ENCODE measurements at places on chromosomes 2 and 18.
A peak's percentile ranks its signal among the peaks of the same experiment; 100 is the strongest.

- no peak for DNase-seq
Observed at GRCh38 chr2:83517727-83518368, 941.2 kb downstream of the SUCLG1 start.

GRCh38 chr2:222561817-222562645 lies 93.9 kb downstream of the FARSB start:
- DNase-seq: peak; percentile 47

DNA sequence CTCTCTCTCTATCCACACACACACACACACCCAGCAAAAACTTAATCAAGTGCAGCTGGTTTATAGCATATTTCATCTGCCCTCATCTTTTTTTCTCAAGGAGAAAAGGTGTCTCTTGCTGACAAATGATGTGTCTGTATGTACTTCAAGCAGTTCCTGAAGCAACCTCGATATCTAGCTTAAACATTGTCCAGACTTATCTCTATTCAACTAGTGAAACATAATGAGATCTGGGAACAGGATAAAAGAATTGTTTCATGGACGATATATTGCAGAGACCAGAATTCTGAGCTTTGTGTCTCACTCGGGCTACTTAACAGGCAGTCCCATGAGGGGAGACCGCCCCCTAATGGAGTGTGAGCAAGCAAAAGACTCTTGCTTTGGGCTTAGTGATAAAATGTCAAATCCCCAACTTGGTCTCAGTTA lies 929.2 kb upstream of the SOX11 start:
- peak; percentile 24 for DNase-seq

- no peak for DNase-seq
Observed at GRCh38 chr2:53536583-53537361, 230.8 kb upstream of the CHAC2 start.

DNA sequence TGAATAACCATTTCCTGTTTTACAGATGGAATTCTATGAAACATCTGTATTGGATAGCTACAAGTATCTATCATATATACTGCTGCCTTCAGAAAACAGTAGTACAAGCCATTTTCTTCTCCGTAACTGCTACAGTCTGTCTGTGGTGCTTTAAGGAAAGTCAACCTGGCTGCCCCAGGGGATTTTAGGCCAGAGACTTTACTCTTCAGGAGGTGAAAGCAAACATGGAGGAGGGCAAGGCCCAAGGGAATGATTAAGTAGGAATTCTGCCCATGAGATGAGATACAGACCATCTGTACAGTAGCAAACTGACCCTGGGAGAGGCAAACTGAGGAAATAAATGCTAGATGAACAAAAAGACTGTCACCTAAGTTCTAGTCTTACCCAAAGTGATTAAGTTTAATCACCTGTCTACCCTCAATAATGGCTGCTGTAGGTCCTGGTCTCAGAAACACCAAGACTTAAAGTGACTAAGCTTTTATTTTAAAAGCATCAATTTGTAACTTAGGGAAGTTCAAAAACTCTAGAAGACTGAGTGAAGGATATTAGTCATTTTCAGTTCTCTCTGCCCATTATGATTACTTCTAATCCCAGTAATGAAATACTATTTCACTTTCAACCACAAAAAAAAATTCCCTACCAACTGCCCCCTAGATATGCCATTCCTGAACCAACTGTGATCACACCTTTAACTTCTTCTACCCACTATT lies 14.8 kb downstream of the MBD2 start:
- DNase-seq: no peak

GRCh38 chr18:70454704-70455322 lies 166.0 kb downstream of the SOCS6 start:
- peak; percentile 38 for DNase-seq

DNA sequence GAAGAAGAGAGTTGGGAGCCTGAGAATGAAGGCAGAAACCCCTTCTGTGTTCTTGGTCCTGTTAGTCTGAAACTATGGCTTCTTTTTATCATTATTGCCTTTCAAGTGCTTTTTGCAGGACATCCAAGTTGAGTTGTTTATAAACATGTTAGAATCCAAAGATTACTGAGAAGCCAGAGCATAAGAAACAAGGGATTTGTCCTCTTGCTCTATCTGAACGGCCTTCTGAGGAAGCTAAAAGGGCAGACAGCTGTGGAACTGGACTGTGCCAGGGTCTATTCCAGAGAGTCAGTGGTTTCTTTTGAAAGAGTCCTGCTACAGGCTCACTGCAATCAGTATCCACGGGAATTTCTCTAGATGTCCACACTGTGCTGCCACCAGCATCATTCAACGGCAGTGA lies 86.6 kb downstream of the ARHGAP28 start:
- no peak for DNase-seq

GRCh38 chr2:234673961-234674759 lies 177.3 kb upstream of the ARL4C start:
- no peak for DNase-seq

DNA sequence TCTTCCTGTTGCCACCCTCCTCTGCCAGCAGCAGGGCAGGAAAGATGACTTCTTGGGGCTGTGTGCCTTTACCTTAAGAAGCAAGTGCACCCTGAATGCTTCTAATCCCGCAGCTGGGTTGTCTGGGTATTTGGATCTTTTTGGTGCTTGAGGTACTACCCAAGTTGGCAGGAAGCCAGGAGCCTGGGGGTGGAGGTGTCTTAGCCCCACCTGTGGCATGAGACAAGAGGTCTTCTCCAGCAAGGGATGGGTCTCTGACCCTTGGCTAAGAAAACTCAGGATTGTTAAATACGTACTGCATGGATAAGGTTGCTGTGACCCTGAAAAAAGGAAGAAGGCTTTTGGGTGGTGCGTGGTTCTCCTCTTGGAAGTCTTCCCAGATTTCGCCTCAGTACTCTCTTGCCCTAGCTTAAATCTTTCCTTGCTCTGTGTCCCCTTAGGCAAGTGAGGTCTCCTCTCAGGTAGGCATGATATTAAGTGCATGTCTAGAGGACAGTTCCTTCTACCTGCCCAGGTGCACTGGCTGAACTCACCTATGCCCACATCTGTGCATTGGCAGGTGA lies 4.3 kb downstream of the HPCAL1 start:
- DNase-seq: no peak

DNA sequence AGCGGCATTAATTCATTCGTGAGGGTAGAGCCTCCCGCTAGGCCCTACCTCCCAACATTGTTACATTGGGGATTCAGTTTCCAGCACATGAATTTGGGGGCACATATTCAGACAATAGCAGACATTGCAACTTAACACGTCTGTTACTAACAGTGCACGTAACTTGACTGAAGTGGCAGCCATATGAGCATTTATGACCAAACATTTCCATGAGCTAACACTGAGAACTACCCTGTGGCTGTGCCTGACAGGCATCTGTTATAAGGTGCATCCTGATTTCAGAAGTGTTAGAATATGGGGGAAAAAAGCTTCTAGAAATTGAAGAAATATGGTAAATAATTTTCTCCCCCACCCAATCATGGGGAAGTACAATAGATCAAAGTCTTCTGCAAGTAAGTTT lies 24.5 kb downstream of the MALT1 start:
- no peak for DNase-seq

- no peak for DNase-seq
Observed at GRCh38 chr2:44305882-44306281, 30.6 kb downstream of the SLC3A1 start.

DNA sequence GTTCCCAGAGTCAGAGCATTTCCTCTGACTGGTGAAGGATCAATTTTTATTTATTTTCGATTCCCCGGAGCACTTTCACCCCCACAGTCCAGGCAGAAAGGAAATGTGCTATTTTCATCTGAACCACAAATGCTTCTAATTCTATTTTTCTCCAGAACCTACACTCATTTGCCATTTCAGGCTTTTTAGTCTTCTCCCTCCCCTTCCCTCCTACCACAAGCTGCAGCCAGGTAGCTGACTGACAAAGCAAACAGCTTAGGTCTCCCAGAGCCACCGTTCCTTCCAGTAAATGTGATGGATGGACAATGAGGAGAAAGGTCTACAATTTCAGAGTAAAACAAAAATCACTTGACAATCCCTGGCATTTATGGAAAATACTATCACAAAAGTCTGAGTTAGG lies 76.9 kb downstream of the KLF7 start:
- no peak for DNase-seq

DNA sequence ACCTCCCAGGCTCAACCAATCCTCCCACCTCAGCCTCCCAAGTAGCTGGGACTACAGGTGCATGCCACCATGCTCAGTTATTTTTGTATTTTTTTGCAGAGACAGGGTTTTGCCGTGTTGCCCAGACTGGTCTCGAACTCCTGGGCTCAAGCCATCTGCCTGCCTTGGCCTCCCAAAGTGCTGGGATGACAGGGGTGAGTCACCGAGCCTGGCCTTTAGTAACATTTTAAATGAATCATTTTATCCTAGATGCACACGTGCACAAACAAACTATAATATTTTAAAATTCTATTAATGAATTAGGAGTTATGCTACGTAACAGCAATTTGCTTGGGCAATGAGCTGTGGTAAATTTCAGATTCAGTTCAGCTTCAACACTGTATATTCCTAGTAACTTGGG lies 862.5 kb upstream of the ID2 start:
- DNase-seq: no peak

DNA sequence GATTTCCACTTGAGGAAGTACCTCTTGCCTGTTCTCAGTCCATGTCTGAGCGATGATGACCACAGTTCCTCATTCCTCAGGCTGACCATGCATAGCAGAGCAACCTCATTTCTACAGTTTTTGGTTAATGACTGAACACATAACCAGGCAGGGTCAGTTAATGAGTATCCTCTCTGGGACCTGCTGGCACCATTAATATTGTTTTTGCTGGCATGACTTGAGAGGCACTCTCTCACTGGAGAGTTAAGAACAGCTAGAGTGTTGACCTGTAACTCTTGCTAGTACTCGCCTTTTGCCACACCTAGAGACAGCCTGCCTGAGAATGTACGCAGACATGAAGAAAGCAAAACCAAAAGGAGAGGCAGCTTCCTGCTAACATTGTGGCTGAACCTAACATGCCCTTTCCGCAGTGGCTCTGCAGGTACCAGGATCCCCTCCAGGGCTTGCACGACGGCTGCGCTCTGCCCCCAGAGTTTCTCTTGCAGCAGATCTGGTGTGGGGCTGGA lies 23.9 kb downstream of the PECR start:
- no peak for DNase-seq

GRCh38 chr18:57534511-57534909 lies 52.0 kb downstream of the FECH start:
- DNase-seq: no peak

GRCh38 chr18:36582988-36583745 lies 245.6 kb downstream of the TPGS2 start:
- no peak for DNase-seq
